Spleen (tissue), 13 donors: ENCODE measurements at places on chromosomes 1 and 21.
A peak's percentile ranks its signal among the peaks of the same experiment; 100 is the strongest.

GRCh38 chr1:92125204-92125603 lies 45.1 kb downstream of the BTBD8 start:
- no peak for DNase-seq

DNA sequence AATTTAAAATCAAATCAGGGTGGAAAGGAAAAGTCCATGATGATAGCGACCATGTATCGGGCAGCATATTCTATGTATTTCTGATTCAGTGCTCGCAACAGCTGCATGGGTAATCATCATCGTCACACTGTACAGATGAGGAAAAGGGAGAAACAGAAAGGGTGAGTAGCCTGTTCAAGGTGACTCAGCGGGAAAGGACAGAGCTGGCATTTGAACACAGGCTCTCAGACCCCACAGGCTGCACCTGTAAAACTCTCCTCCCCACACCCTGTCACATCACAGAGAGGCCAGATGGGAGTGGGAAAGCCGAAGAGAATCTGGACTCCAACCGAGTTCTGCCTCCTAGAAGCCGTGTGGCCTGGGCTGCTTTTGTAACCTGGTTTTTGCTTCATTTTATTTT lies 14.0 kb downstream of the RUNX1 start:
- DNase-seq: no peak

DNA sequence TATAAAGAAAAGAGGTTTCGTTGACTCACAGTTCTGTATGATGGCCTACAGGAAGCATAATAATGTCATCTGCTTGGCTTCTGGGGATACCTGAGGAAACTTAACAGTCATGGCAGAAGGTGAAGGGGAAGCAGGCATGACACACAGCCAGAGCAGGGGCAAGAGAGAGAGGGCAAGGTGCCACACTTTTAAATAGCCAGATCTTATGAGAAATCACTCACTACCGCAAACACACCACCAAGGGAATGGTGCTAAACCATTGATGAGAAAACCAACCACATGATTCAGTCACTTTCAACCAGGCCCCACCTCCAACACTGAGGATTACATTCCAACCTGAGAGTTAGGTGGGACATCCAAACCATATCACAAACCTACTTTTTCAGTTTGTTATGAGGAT lies 245.9 kb upstream of the SGIP1 start:
- no peak for DNase-seq

- DNase-seq: no peak
These were observed 158.6 kb downstream of the SYT2 start for GRCh38 chr1:202551683-202552082.

- peak; percentile 56 for DNase-seq
These were observed 25.2 kb downstream of the CA6 start for GRCh38 chr1:8970870-8971337.

GRCh38 chr1:226404063-226404903 lies 3.6 kb downstream of the PARP1 start:
- DNase-seq: peak; percentile 74

DNA sequence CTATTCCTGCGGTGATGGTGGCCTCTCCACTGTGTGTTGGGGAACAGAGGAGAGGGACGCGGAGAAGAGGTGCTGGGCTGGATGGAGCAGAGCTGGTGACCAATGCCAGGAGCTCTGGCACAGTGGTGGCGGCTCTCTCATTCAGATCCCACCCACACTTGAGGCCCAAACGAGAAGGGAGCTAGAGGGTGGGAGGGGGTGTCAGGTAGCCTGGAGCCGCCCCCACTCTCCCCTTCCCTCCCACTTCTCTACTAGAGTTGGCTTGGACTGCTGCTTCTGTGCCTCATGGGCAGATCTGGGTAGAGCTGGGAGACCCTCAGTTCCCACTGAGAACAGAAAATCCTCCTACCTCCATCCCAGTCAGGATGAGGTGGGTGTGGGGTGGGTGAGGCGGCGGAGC lies 3.5 kb downstream of the TTC39A start:
- no peak for DNase-seq

DNA sequence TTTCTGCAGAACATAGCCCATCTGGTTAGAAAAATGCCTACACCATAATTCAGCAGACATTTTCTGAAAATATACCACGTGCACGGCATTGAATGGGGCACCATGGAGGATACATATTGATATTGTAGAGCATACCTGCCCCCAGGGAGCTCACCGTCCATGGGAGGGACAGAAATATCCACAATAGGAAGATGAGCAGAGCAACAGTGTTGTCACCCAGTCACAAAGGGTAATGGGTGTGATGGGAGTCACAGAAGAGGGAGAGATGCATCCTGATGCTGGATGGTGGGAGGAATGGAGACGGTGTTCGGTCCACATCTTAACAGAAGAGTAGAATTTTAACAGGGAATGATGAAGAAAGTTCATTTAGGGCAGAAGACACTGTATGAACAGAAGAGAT lies 51.4 kb downstream of the ATP1A1 start:
- no peak for DNase-seq

DNA sequence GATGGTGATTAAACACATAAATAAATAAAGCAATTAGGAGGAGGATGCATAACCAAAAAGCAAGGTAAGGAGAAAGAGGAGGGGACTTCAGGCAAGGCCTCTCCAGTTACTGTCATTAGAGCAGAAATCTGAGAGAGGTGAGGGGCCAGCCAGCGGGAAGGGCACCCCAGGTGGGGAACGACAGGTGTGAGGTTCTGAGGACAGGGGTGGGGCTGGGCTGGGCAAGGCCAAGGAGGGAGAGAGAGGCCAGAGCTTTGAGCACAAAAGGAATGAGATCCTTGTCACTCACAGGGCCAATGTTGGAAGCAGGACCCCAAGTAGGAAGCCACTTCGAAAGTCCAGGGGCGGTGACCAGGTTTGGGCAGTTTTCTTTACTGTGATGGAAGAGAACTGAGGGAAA lies 182.2 kb upstream of the RAB4A start:
- DNase-seq: no peak

DNA sequence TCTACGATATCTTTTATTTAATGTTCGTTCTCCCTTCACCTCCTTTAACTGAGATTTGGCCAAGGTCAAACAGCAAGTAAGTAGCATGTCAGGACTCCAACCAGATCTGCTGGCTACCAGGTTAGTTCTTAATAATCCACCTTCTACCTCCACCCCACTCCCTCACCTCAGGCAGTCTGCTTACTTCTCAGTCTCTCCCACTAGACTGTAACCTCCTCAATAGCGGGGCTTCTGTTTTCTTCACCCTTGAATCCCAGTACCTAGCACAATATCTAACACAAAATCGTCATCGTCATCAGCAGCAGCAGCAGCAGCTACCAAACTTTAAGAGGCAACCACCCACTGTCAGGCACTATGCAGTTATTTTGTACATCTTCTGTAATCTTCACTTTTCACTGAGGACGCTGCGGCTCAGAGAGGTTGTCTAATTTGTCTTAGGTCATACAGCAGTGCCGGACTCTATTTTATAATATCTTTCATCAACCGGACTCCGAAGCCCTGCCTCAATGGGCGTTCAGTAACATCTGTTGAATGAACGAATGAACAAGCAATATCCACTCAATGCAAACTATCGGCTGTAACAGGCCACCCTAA lies 859 bp upstream of the MAGI3 start:
- DNase-seq: no peak

- DNase-seq: no peak
These were observed 3.3 kb upstream of the B4GALT3 start for GRCh38 chr1:161180639-161181038.

DNA sequence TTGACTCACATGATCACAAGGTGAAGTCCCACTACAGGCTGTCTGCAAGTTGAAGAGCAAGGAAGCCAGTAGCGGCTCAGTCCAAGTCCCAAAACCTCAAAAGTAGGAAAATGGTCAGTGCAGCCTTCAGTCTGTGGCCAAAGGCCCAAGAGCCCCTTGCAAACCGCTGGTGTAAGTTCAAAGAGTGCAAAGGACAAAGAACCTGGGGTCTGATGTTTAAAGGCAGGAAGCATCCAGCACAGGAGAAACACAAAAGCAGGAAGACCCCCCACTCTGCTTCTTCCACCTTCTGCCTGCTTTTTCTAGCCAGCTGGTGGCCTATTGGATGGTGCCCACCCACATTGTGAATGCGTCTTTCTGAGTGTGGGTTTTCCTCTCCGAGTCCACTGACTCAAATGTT lies 2222.6 kb downstream of the MRPL39 start:
- DNase-seq: no peak

GRCh38 chr1:95832370-95832769 lies 598.4 kb downstream of the RWDD3 start:
- no peak for DNase-seq

GRCh38 chr1:25011943-25012638 lies 82.0 kb upstream of the RUNX3 start:
- DNase-seq: no peak

DNA sequence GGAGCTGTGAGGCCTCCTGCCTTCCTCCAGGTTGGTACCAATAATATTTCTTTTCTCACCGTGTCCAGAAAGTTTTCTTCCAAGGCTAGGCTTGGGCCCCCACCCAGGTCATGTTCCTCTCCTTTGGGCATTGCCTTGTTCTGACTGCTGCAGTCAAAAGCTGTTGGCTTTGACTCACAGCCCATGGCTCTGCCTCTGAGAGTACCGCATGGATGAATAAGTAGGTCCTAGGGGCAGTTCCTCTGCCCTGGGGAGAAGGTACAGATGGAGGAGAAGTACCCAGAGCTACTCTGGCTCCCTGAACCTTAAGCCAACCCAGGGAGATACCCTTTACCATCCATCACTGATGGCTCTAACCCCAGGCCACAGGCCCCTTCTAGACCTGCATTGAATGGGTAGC lies 115.0 kb downstream of the NAV1 start:
- DNase-seq: no peak

- no peak for DNase-seq
These were observed 23.3 kb downstream of the CAPN8 start for GRCh38 chr1:223642237-223642636.

- peak; percentile 54 for DNase-seq
These were observed 22.8 kb upstream of the ZBTB21 start for GRCh38 chr21:42032968-42033367.

DNA sequence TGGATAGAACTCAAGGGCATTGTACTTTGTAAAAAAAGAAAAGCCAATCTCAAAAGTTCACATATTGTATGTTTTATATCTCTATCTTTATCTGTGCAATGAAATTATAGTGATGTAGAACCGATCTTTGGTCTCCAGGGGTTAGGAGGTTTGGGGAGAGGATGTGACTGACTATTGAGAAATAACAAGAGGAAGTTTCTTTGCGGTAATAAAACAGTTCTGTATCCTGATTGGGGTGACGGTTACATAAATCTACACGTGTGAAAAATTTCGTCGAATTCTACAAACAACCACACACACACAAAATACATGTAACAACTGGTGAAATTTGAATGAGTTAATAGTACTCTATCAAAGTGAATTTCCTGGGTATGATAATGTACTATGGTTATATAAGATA lies 10.6 kb upstream of the OR2T33 start:
- no peak for DNase-seq

DNA sequence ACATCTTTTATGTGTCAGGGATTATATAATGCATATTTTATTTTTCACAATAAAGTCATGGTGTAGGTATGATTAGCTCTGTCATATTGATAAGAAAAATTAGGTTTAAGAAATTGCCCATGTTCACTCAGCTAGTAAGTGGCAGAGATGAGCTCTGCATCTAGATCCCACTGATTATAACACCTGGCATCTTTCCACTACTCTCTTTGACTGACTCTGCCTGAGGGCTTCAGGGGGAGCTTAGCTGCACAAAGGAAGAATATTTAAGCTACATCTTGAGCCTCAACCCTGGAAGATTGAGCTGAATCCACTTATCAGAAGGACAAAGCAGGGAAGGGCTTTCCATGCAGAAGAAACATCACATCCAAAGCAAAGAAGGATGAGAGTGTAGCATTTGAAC lies 190.4 kb downstream of the MIS18A start:
- no peak for DNase-seq

- peak; percentile 56 for DNase-seq
These were observed 20.6 kb upstream of the SLC45A3 start for GRCh38 chr1:205700865-205701401.

GRCh38 chr1:206495011-206495461 lies 12.3 kb upstream of the RASSF5 start:
- peak; percentile 41 for DNase-seq

DNA sequence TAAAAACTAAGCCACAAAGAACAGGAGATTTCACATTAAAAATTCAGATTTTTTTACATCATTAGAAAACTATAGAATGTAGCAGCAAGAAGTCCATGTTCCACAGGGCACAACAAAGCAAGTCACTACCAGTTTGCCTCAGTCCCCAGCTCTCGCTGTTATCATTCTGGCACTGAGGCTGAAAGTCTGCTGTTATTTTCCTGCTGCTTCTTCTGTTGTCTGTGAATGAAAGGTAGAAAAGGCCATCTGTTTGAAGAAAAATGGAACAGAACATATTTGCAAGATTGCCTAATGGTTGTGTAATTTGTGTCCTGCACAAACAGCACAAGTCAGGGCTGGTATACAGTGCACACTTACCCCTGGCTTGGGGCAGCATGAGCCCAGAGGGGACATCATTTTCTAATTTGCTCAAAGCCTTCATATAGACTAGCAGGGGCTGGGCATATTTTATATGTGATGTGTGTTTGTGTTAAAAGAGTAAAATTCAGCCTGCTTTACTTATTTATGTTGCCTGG lies 105.6 kb upstream of the COG2 start:
- no peak for DNase-seq

- DNase-seq: no peak
These were observed 14.4 kb downstream of the KIRREL1 start for GRCh38 chr1:158007667-158008386.

GRCh38 chr1:110502402-110503151 lies 16.4 kb downstream of the KCNA10 start:
- DNase-seq: no peak

GRCh38 chr1:19038096-19038495 lies 81.6 kb upstream of the IFFO2 start:
- peak; percentile 18 for DNase-seq

DNA sequence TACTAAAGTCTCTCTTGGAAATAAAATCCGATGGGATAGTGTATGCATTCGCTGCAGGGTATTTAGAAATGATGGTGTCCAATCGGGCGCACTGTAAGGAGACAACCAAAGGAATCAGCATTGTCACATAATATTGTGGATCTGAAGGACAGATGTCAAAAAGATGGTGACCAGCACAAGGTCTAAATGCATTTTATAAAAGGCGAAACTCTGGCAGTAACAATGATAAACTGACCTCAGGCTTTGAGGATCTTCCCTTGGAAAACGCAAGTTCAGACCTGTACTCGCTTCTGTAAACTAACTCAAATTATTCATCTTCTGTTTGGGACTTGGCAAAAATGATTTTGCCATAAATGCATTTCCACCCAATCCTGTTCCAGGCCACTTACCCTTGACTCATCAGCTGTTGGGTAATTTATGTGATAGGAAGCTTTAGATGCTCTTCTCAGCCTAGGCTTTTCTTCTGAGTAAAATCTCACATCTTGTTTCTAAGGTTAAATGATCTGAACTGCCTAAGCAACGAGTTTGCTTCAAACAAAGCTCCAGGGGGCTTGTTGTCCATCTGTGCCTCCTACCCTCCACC lies 33.8 kb downstream of the STPG1 start:
- no peak for DNase-seq

GRCh38 chr21:31443736-31444521 lies 99.9 kb upstream of the TIAM1 start:
- DNase-seq: no peak
